ENCODE measurements at places on chromosomes 13 and 19.

DNA sequence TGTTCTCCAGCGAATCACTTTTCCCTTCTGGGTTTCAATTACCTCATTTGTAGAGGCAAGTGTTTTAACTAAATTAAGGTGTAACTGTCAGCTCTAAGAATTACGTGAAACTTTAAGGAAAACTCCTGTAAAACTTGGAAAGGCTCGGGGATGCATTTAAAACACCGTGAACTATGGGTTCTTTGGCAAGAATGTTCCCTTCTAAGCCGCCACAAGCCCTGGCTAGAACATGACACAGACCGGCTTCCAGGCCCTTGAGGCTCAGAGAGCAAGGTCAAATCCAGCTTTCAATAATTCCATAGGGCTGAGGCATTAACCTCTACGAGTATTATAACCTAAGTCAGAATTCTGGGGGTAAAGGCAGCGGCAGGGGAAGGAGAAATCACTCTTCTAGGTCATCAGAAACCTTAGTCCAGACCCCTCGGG lies 685 bp downstream of the VWA8 start:
- no peak for DNase-seq

GRCh38 chr13:36354842-36355623 lies 8.8 kb upstream of the SPART start:
- DNase-seq, result no peak

GRCh38 chr19:1837625-1838105 lies 10.6 kb downstream of the REXO1 start:
- peak; percentile 76 for DNase-seq

DNA sequence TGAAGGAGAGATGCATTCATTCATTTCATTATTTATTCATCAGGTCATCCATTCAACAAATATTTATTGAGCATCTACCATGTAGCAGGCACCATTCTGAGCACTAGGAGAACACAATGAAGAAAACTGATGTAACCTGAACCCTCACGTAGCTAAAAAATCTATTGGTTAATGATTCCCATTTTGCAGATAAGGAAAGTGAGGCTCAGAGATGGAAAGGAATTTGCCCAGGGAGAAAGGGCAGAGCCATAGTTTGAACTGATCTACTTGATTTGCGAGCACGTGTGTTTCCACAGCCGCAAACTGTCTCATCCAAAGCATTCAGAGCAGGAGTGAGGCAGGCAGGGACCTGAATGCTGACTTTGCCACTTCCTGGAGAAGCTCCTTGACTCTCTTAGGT lies 2.7 kb downstream of the KLK8 start:
- no peak for DNase-seq

DNA sequence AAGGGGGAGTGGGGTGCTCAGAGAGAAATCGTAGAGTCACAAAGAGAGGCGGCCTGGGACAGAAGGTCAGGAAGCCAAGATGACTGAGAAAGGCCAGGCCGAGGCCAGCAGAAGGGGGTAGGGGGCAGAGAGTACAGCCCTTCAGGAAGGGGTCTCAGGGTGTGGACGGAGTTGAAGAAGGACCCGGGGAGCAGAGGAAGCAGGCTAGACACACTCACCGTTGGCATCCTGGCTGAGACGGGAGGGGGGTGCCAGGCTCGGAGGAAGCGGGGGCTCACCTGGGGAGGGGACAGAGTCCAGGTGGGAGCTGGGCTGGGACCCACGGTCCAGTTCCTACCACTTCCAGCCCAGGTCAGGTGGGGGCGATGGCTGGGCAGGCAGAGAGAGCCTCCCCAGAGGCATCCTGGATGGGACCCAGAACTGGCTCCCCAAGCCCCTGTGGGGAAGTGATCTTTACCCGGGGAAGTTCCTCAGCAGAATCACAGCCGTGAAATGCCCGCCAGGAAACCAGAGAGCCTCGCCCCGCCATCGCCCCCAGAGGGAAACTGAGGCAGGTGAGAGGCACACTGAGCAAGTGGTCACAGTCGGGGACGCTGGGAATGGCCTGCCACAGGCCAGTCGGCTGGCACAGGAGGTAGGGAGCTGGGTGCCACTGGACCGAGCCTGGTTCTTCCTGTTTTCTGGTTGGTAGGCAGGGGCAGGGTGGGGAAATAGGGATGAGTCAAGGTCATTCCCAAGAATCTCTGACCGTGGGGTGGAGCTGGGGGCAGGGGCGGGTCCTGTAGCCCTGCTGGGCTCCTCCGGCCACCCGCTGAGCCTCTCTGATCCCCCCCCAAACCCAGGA lies 1.4 kb downstream of the MATK start:
- no peak for DNase-seq

DNA sequence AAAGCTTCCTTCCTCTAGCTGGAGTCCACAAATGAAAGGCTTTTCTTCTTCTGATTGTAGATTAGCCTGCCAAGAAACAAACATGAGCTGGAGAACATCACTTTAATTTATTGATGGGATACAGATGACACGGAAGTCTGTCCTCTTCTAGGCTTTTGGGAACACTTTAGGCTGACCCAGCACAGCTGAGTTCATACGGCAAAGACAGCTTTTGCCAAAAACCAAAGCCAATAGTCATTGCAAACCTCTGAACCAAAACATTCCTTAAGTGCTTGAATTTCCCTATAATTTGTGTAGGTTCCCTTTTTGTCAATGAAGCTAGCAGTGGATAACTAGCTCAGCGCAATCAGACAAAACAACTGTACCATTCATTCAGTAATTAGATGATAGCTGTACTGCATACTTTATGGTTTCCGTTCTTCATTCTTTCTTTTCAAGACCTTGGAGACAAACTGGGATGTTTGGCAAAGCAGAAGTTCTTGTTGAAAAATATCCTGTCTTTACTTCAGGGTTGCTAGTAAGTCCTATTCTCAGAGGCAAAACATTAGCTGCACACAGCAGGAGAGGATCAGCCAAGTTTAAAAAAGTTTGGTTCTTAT lies 95.7 kb upstream of the SPRY2 start:
- no peak for DNase-seq

GRCh38 chr19:6126335-6126974 lies 9.0 kb upstream of the ACSBG2 start:
- DNase-seq, result no peak

- DNase-seq, result no peak
Measured at GRCh38 chr13:96993634-96994016, 651 bp downstream of the OXGR1 start.

DNA sequence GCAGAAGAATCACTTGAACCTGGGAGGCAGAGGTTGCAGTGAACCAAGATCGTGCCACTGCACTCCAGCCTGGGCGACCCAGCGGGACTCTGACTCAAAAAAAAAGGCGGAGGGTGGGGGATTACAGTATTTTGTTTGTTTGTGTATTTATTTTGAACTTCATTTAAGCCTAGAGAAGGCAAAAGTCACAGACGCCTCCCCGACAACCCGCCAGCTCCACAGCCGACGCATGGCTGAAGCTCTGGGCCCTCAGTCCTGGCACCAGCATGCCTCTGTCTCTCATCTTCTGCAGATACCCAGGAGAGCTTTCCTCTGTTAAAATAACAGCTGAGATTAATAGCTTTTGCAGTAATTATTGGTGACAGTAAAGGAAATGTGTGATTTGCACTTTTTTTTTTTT lies 17.2 kb upstream of the PDCD5 start:
- DNase-seq, result no peak

GRCh38 chr13:89454681-89455080 lies 1783.5 kb downstream of the SLITRK5 start:
- DNase-seq, result no peak

DNA sequence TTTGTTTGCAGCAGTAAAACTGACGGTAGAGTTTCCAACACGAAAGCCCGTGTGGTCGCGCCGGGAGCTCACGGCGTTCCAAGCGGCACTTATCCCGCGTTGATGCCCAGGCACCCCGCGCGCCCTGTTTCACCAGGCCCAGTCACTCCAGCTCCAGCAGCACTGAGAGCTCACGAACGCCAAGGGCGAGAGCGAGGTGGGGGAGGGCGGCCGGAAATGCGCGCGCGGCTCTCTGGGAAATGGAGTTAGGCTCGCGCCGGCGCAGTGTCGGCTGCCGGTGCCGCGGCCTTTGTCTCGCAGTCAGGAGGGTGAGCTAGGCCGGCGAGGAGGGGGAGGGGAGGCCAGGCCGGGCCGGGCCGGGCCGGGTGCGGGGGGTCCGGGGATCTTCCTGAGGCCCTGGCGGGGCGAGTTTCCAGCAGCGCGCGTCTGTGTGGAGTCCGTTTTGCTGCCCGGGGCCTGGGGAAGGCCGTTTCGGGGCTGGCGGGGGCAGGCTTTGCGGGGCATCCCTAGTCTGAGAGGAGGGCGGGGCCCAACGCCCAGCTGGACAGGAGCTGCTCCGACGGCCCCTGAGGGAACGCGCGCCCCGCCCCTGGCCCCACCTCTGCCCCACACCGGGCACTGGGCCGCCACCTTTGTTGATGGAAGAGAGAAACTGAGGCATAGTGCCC lies at the start of gene ZNF135:
Gene ZNF135 (plus strand): TSS at position 280 of the 668 bp plus-strand sequence. CDS start 721 bp downstream, outside the sequence.
- peak; percentile 52 for DNase-seq

- DNase-seq, result no peak
Measured at GRCh38 chr13:108478179-108478578, 151.2 kb upstream of the MYO16 start.

GRCh38 chr13:76745261-76746200 lies 140.7 kb downstream of the KCTD12 start:
- DNase-seq, result no peak

GRCh38 chr19:41420101-41420880 lies 6.9 kb downstream of the B3GNT8 start:
- DNase-seq, result no peak

DNA sequence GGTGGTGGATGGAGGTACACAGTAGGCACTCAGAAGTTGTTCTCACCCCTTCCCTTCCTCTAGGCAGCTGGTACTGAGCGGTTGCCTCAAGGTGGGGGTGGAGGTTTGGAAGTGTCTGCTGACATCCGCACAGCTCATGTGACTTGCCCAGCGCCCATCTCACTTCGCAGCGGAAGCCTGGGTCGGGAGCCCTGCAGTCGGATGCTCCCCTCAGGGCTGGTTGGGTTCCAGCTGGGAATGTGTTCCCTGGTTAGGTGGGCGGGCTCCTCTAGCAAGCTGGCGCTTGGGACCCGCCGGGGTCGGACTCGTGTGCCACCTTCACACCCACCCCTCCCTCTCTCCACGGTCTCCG lies 10.2 kb downstream of the PPP1R37 start:
- peak; percentile 33 for DNase-seq

DNA sequence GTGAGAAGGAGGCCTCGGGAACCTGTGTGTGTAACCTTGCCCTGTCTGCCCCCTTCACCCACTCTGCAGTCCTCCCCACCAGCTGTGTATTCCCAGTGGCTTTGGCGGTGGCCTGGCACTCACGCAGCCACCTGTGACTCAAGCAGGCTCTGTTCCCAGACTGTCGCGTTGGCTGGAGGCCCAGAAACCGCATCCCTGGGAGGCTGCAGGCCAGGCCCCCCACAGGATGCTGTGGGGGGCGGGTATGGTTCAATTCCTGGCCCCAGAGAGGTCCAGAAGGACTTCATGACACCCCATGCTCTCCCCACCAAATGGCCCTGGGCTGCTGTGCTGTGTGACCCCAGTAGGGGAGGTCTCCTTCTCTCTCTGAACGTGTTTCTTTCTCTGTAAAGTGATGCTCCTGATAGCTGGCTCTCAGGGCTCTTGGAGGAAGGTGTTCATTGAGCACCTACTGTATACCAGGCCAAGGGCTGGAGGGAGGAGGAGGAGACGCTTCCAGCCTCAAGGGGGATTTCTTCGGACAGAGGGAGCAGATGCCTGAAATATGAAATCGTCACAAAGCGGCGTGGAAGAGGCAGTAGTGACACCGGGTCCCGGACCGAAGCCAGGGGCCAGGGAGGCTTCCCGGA lies 1.9 kb upstream of the LINGO3 start:
- no peak for DNase-seq

- no peak for DNase-seq
Measured at GRCh38 chr19:16285769-16286498, 38.7 kb upstream of the KLF2 start.

DNA sequence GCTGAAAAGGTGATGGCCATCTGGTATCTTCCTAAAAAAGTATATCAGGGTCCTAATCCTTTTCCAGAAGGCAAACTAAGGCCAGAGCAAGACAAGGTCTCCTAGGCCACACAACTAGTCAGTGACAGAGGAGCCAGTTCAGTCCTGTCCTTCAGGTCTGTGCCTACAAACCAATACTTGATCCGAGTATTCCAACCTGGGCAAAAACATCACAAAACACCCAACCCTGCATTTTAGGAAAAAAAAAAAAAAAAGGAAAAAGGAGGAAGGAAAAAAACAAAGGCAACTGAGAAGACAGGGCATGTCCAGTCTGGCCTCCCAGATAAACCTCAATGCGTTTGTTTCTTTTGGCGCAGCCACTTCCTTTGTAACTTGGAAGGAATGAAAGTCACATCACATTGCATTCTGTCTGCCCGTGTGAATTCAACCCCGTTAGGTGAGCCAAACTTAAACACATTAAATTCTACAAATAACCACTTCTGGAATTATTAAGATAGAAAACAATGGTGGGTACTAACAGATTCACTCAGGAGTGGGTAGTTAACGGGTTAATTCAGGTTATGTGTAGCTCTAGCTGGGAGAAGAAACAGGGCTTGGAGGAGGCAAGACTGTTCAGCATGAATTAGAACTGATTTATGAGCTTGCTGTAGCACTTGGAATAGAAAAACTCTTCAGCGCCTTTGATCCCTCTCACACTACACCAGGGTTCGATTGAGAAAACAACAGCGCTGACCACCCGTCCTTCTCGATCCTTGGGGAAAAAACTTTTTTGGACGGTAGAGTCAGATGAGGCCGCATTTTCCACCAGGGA lies 43.0 kb upstream of the HNRNPA1L2 start:
- DNase-seq, result no peak

DNA sequence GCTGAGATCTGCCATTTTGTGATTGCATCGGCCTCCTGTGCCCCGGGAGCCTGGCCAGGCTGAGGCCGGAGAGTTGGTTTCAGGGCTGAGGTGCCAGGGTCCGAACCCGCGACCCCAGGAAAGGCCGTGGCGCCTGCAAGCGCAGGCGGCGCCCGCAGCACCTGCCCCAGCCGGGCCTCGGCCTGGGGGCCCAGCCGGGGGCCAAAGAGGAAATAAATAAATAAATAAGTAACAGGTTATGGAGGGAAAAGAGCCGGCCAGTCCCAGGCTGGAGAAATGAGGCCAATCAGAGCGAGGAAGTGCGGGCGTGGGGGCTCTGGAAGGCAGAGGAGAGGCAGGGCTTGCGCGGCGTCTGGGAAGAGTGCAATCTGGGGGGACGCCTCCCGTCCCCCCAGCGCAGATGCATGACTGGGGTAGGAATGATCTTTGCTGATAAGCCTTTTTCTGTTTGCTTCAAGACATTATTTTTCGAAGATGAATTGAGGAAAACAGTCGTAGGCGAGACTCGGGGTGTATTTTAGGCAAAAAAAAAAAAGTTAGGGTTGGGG lies 145.6 kb upstream of the ZNF536 start:
- no peak for DNase-seq

- DNase-seq, result no peak
Measured at GRCh38 chr19:10639836-10640235, 14.3 kb upstream of the ILF3 start.

DNA sequence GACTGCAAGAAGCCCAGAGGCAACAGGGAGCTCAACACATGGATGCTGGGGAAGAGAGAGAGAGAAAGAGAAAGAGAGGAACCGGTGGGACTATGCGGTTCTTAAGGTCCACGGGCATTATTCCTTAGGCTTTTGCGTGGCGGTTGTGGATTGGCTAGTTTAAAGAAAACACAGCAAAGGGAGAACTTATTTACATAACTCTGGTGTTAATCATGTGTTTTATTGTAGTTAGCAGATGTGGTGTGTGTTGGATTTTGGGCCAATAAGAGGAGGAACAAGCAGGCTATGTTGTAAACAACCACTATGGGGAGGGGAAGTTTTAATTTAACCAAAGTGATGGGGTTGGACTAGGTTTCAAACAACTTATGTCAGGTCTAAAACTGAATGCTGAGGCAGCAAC lies 275.3 kb upstream of the KLF12 start:
- DNase-seq, result no peak
